NCI-H1092 treated with DMSO at 0.1 percent for 48 hours (cell line): ENCODE measurements at places on chromosomes 3 and 15.
A peak's percentile ranks its signal among the peaks of the same experiment; 100 is the strongest.

DNA sequence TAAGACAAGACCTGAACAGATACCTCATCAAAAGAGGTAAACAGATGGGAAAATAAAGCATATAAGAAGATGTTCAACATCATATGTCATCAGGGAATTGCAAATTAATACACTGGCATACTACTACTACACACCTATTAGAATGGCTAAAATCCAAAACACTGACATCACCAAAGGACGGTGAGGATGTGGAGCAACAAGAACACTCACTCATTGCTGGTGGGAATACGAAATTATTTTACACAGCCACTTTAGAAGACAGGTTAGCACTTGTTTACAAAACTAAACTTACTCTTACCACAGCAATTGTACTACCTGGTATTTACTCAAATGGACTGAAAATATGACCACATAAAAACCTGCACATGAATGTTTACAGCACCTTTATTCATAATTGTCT lies 119.6 kb downstream of the GSK3B start:
- DNase-seq: no peak

- DNase-seq: no peak
These were observed 66.5 kb downstream of the MBNL1 start for GRCh38 chr3:152335273-152335672.

DNA sequence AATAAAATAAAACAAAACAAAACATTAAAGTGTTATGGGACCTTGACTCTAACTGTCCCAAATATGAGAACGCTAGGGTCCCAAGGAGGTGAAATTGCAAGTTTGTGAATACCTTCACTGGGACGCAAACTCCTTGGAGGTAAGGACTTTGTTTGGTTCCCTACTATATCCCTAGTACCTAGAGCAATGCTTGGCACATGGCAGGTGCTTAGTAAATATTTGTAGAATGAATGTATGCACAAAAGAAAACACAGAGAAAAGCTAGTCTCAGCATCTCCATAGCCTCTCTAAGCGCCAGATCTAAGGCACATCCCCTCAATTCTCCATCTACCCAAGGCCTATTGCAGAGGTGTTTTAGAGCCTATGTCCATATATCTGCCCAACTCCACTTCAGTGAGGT lies 30.5 kb downstream of the GPR176 start:
- no peak for DNase-seq

- no peak for DNase-seq
These were observed 1.3 kb downstream of the NME9 start for GRCh38 chr3:138328341-138328740.

DNA sequence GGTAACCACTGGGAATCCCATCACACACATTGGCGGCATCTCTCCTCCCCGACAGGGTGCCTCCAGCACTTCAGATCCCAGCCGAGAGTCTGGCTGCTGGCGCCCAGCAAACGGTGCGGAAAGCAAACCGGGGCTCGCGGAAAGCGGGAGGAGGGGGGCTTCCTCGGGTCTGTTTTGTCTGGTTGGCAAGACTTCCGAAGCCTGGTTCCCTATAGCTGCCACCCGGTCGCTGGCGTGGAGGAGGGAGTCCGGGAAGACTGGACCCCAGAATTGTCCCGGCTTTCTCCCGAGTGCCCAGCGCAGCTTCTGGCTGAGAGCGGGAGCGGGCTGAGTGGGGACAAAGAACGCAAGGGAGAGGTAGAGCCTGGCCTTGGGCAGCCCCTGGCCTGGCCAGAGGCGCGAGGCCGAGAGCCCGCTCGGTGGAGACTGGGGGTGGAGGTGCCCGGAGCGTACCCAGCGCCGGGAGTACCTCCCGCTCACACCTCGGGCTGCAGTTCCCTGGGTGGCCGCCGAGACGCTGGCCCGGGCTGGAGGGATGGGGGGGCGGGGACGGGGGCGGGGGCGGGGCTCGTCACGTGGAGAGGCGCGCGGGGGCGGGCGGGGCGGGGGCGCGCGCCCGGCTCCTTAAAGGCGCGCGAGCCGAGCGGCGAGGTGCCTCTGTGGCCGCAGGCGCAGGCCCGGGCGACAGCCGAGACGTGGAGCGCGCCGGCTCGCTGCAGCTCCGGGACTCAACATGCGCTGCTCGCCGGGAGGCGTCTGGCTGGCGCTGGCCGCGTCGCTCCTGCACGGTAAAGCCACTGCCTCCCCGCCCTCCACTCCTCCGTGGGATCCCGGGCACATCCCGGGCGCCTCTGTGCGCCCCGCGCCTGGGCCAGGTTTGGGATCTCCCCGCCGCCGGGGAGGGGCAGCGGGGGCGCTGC lies at the start of gene CHRNA7:
Gene CHRNA7, plus strand, starts transcription at position 654 of the 920 bp plus-strand sequence. Its CDS starts 80 bp downstream, at position 734.
- DNase-seq: peak; percentile 66

GRCh38 chr3:145807990-145808389 lies 353.0 kb downstream of the PLOD2 start:
- no peak for DNase-seq

DNA sequence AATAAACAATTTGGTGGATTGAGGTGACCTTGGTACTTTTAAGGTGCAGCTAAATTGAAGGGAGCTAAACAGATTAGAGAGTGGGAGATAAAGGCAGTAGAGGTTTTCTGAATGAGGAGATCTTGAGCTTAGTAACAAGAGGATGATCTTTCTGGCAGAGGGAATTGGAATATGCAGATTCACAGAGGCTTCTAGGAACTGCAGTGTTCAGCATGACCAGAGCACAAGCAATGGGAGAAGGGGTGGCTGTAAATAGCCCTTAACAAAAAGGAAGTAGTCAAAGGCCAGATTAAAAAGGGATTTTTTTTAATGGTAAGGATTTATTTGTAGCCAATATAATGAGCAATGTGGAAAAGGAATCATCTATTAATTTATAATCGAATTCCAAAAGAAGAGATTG lies 5.7 kb upstream of the BNIP2 start:
- no peak for DNase-seq

- no peak for DNase-seq
These were observed 111.5 kb downstream of the THSD4 start for GRCh38 chr15:71226536-71227455.

DNA sequence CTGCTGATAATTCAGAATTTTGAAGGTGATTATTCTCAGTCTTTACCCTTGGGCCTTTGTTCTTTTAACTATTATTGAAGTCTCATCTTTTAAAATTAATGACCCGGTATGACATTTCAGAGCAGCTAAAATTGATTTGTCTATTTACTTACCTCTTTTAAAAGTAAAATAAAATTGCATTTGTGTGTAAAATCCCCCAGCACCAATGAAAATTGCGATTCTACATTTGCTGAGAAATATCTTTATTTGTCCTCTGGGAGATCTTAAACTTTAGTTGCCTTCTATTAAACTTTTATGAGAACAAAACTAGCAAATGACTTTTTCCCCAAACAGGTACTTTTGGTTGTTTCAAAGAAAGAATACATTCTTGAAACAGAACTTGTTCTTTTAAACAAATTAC lies 7.5 kb upstream of the IL5RA start:
- no peak for DNase-seq
